Heart right ventricle (tissue), 16 donors: ENCODE measurements at places on chromosomes 12 and 14. TPM values are rescaled to one million over a fixed set of nuclear protein-coding genes. Genes with fewer than 3 reads are reported as not detected.
A peak's percentile ranks its signal among the peaks of the same experiment; 100 is the strongest.

GRCh38 chr12:8493084-8493483, 20.2 kb upstream of the CLEC4D start:
- H3K4me1 ChIP-seq = no peaks in the 10 kb centered on the region
- H3K4me3 ChIP-seq = no peak overlapping the region
- no peak overlapping the region for H3K27ac ChIP-seq
- no peaks in the 10 kb centered on the region for H3K27me3 ChIP-seq
- no peak for DNase-seq
- H3K36me3 ChIP-seq = no peaks in the 10 kb centered on the region

DNA sequence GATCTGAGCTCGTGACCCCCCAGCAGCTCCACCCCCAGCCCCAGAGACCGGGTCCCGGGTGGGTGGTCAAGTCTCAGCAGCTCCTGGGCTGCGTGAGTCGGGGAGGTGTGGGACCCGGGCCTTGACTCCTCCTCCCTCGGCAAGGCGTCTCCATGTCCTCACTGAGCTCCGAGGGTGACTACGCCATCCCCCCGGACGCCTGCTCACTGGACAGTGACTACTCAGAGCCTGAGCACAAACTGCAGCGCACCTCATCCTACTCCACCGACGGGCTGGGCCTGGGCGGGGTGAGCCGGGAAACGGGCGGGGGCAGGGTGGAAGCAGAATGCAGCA, 28.1 kb downstream of the PIGH start:
- H3K27me3 ChIP-seq = no peaks in the 10 kb centered on the region
- no peak overlapping the region for H3K4me3 ChIP-seq
- H3K27ac ChIP-seq = no peak overlapping the region
- no peaks in the 10 kb centered on the region for H3K36me3 ChIP-seq
- no peaks in the 10 kb centered on the region for H3K4me1 ChIP-seq
- DNase-seq = no peak

DNA sequence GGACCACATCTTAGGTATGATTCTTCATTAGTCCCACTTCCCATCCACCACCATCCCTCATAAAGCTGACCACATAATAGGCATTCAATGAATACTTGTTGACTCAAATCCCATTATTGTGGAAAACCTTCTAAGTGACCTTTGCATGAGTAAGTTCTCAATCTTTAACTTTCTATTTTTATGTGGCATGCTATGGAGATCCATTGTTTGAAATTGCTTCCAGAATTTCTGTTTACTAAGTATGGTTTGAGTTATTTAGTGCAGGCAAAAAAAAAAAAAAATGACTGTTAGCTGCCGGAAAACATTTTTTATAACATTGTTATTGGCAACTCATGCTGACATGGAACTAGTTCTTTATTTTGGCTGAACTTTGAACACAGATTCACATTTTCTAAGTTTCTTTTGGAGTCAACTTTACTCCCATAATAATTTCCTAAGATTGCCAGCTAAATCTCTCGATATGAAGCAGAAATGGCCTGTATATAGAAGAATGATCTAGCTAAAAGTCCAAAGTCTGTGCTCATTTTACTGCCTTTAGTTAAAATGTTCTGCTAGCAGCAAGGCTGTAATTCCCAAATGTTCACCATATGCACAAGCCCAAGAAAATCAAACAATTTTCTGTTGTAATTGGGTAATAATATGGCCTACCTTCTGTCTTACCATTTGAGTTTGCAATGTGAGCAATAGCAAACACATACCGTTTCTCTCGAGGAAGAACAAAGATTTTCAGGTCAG, 77.9 kb downstream of the PTGER2 start:
- no peaks in the 10 kb centered on the region for H3K27me3 ChIP-seq
- no peak overlapping the region for H3K4me3 ChIP-seq
- H3K27ac ChIP-seq = no peak overlapping the region
- DNase-seq = no peak
- no peaks in the 10 kb centered on the region for H3K36me3 ChIP-seq

DNA sequence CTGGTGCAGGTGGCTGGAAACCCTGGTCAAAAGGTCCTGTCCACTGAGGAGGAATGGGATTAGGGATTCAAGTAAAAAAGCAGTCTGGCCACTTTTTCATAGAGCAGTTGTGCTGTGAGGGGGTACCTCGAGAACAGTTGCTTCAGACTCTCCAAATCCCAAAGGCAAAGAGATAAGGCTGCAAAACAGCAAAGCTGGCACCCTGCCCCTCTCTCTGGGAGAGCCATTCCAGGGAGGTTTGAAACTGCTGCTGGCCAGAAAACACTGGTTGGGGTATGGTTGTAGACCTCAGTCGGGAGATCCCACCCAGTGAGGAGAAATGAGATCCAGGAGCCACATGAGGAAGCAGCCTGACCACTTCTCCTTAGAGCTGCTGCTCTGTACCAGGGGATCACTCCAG, 137.3 kb downstream of the CEP83 start:
- peaks cover 31% of the 10 kb centered on the region for H3K36me3 ChIP-seq
- no peak overlapping the region for H3K27ac ChIP-seq
- H3K4me1 ChIP-seq = no peaks in the 10 kb centered on the region
- no peak overlapping the region for H3K4me3 ChIP-seq
- no peak for DNase-seq

GRCh38 chr14:34063470-34064164, 112.7 kb upstream of the EGLN3 start:
- no peaks in the 10 kb centered on the region for H3K27me3 ChIP-seq
- H3K4me3 ChIP-seq = no peak overlapping the region
- DNase-seq = no peak
- no peaks in the 10 kb centered on the region for H3K36me3 ChIP-seq

The TMEM30B gene
- 0.39 TPM for total RNA-seq

DNA sequence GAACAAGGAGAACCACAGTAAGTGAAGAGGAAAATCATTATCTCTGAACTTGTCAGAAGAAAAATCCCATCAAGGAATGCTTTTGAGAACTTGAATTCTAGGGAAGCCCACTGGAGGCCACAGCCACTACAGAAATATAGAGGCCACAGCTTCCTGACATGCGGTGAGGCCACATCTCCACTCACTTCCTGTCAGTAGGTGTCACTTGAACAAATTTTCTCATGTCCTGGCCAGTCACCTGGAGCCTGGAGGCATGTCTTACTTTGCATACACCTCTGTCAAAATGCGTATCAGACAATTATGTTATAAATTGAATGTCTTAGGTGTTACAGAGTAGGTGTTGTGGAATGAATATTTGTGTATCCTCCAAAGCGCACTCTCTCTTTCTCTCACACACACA, 370.3 kb downstream of the DAD1 start:
- no peaks in the 10 kb centered on the region for H3K4me1 ChIP-seq
- no peak for DNase-seq
- no peaks in the 10 kb centered on the region for H3K36me3 ChIP-seq
- H3K27ac ChIP-seq = no peak overlapping the region

The SDR9C7 gene
- not detected for total RNA-seq

- no peak for DNase-seq
- H3K36me3 ChIP-seq = no peaks in the 10 kb centered on the region
- no peaks in the 10 kb centered on the region for H3K27me3 ChIP-seq
- H3K27ac ChIP-seq = no peak overlapping the region
- H3K4me3 ChIP-seq = no peak overlapping the region
Measured at GRCh38 chr14:88140874-88141273, 135.9 kb downstream of the GPR65 start.

GRCh38 chr12:13099844-13100604, 3.4 kb downstream of the GSG1 start:
- peak overlapping the region; percentile 95 for H3K27ac ChIP-seq
- H3K4me3 ChIP-seq = peak overlapping the region; percentile 59
- no peak for DNase-seq
- peaks cover 27% of the 10 kb centered on the region for H3K4me1 ChIP-seq
- no peaks in the 10 kb centered on the region for H3K36me3 ChIP-seq
- no peaks in the 10 kb centered on the region for H3K27me3 ChIP-seq

The GALC gene
- total RNA-seq = 15.9 TPM

- H3K4me1 ChIP-seq = no peaks in the 10 kb centered on the region
- no peaks in the 10 kb centered on the region for H3K27me3 ChIP-seq
- no peak for DNase-seq
Measured at GRCh38 chr12:44851586-44851985, 24.5 kb downstream of the NELL2 start.

The DLK1 gene
- total RNA-seq = 6.9 TPM

The ATF1 gene
- 19.6 TPM for total RNA-seq

The EID3 gene
- 0.92 TPM for total RNA-seq

DNA sequence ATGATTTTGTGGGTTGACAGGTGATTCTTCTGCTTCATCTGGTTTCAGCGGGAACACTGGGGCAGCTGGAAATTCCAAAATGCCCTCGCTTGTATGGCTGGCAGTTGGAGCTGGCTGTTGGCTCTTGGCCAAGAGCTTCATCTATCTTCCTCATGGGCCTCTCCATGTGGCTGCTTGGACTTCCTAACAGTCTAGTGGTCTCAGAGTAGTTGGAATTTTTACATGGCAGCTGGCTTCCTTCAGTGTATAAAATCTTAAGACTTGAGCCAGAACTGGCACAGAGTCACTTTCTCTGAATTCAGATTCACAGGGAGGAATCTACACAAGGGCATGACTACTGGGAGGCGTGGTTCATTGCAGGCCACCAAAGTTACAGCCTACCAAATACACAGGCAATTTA, 204.9 kb upstream of the RMST start:
- no peaks in the 10 kb centered on the region for H3K36me3 ChIP-seq
- no peaks in the 10 kb centered on the region for H3K4me1 ChIP-seq
- H3K4me3 ChIP-seq = no peak overlapping the region
- no peaks in the 10 kb centered on the region for H3K27me3 ChIP-seq
- no peak overlapping the region for H3K27ac ChIP-seq

DNA sequence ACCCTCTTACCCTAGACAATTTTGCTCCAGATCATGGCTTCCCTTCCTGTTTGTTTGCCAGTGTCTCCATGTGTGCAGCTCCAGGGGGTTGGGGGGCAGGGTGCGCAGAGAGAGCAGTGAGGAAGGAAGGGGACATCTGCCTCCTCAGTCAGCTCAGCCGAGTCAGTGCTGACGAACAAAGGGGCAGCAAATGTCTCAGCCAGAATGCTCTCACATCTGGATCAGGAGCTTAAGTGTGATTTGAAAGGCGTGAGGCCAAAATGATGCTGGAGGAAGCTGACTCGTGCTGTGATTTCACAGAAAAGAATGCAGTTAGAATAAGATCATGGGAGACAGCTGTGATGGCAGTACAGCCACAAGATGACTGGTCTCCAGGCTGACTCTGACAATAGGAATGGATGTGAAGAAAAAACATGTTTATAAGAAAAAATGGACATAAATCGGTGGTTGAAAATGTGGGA, 27.1 kb upstream of the CDK17 start:
- H3K36me3 ChIP-seq = no peaks in the 10 kb centered on the region
- peak; percentile 80 for DNase-seq
- no peaks in the 10 kb centered on the region for H3K27me3 ChIP-seq
- H3K27ac ChIP-seq = peak overlapping the region; percentile 45

The MGP gene
- total RNA-seq = 263 TPM

DNA sequence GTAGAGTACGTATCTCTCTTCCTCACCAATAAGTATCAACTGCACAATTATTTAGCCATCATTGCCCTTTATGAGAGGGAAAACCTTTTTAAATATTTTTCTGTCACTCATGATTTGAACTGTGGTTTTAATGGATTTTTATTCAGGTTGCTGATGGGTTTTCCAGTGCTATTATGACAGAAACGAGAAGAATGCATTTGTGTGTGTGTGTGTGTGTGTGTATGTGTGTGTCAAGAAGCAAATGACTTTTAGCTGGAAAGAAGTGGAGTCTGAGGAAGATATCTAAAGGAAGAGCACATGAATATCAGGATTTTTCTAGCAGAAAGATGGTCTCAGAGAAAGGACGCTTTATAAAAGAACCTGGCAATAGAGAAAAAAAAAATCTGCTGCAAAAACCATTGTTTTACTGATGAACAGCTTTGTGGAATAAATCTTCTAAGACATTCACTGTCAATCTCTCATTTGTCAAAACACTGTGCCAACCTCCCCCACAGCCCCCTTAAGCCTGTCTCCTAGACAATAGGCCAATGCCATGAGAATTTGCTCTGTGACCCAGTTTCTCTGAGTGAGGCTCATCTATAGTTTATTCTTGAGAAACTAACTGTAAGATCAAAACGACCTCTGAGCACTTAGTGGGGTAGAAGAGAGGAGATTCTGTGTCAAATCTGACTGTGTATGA, 417.7 kb downstream of the FLRT2 start:
- DNase-seq = no peak
- no peaks in the 10 kb centered on the region for H3K27me3 ChIP-seq
- no peak overlapping the region for H3K27ac ChIP-seq
- no peak overlapping the region for H3K4me3 ChIP-seq

GRCh38 chr14:102917056-102917385, 5.4 kb upstream of the AMN start:
- no peak for DNase-seq
- H3K4me3 ChIP-seq = no peak overlapping the region
- no peak overlapping the region for H3K27ac ChIP-seq
- H3K36me3 ChIP-seq = no peaks in the 10 kb centered on the region
- no peaks in the 10 kb centered on the region for H3K4me1 ChIP-seq
- peaks cover 6% of the 10 kb centered on the region for H3K27me3 ChIP-seq
